ENCODE measurements at places on chromosomes 3 and 15.

DNA sequence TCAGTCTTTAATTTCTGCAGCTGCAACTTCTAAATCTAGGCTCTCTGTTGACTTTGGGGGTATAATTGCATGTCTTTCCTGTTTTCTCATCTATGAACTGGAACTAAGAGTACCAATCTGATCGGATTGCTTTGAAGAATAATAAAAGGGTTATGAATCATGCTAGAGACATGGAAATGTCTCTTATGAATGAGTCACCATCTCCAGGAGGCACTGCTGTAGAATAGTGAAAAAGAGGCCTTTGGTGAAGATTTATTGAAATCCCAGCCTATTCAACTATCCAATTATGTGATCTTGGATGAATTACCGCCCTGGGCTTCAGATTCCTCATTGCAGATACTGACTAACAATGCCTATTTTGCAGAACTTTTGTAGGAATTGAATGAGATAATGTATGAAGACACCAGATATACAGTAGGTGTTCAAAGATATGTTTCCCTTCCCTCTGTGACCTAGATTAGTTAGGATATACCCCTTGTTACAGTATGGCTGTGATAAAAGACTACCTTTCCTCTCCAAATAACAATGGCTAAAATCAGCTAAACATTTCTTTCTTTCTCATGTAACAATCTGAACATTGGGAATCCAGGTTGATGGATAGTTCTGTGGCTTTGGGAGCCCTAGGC lies 11.5 kb upstream of the CMTM8 start:
- no peak for DNase-seq

- no peak for DNase-seq
These were observed 3.9 kb upstream of the VILL start for GRCh38 chr3:37986479-37987314.

DNA sequence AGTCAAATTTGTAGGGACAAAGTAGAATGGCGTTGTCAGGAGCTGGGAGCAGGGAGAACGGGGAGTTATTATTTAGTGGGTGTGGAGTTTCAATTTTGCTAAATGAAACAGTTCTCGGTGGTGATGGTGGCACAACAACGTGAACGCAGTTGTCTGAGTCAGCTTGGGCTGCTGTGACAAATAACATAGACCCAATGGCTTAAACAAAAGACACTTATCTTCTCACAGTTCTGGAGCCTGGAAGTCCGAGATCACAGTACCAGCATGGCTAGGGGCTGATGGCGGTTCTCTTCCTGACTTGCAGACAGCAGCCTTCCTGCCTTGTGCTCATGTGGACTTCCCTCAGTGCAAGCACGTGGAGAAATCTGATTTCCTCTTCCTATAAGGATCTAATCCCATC lies 90.2 kb downstream of the CHSY1 start:
- no peak for DNase-seq

DNA sequence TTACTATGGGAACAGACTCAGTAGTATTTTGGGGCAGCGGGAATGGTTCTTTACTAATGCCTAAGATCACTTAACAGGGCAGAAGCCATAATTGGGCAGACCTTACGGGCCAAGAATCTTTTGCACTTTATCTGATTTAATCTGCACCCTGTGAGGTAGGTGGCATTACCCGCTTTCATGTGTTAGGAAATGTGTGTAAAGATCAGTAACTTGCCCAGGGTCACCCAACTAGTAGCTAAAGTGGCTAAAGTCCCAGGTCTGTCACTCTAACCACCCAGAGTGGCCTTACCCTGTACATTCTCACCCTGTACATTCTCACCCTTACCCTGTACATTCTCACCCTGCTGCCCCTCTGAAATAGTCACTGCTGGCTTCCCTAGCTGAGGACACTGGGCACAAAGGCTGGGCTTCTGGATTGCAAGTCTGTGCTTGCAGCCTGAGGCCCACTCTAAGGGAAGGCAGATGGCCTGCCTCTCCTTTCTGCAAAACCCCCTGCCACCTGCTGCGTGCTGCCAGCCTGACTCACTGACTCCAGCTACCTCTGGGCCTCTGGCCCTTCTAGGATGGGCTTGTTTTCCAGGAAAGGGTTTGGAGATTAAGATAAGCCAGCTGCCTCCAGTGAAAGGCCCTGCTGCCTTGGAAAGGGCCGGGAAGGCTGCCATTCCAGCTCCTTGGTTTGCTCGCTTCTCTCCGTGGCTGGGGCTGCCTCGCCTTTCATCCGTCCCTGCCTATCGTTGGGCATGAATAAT lies 37.5 kb upstream of the MYZAP start:
- no peak for DNase-seq

DNA sequence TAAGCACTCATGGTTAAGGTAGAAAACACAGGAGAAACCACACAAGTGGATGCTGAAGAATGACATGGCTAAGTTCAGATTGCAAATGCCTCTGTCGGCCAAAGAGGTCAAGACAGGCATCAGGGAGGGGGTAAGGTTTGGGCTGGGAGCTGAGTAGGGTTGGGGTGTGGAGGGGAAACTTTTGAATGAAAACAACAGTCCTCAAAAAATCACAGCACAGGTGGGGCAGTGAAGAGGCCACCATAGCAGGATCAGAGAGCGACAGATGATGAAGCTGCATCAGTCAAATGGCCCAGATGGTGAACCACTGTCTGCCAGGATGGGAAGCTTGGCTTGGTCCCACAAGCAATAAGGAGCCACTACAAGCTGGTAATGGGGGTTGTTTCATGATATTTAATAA lies 74.9 kb downstream of the ADCY5 start:
- no peak for DNase-seq

DNA sequence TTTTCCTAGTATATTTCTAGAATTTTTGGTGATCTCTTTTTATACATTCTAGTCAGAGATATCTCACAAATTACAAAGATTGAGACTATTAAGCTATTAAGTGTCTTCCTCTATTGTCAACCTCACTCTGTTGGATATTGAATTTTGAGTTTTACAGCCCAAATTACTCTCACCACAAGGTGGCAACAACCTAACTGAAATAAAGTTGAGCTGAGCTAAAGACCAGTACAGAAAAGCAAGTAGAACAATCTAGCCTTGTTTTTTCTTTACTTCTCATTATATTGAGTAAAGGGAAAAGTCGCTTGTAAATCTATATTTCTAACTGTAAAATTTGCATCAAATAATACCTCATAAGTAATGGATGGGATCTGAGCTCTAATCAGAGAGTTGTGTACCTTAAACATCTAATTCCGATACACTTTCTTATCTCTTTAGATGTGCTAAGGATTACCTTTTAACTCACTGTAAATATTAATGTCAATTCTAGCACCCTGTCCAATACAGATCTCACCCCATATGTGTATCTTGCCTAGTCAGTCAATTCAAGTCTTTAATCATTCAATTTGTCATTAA lies 13.6 kb upstream of the COMMD2 start:
- no peak for DNase-seq

DNA sequence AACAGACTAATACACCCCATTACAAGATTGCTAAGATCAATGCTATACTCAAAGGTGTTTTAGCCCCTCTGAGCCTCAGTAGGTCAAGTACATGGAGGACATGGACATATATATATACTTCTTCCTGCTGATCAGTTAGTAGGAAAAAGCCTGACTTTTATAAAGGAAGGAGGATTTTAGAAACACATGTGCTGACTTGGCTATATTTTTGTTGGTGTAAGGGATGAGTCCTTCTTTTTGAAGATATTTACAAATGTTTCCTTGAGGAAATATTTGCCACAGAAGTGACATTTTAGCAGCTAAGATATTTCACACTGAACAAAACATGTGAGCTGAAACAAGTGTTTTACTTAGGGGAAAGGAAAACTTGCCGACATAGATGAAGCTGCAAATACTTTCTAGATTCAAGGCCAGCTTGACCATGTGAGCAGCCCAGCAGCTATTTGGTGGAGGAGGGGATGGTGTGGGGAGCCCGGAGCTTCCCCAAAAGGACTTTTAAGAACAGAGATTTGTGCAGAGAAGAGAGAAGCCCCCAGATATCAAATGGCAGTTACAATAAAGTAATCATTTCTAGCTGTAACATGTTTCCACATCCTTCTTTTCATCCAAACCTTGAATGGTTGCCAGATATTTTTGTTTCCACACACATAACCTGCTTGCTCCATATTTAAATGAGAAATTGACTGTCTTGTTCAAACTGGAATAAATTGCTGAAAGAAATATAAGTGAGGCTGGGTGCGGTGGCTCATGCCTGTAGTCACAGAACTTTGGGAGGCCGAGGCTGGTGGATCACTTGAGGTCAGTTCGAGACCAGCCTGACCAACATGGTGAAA lies 111.7 kb upstream of the NR2F2 start:
- no peak for DNase-seq

DNA sequence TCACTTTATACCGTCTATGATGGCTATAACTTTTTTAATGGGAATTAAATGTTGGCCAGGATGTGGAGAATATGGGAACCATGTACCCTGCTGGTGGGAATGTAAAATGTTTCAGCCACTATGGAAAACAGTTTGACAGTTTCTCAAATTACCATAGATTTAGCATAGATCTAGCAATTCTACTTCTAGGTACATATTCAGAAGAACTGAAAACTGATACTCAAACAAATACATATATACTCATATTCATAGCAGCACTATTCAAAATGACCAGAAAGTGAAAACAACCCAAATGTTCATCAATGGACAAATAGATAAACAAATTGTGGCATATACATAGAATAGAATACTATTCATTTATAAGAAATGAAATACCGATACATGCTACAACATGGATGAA lies 539.4 kb downstream of the IGSF11 start:
- no peak for DNase-seq

- no peak for DNase-seq
These were observed 25.2 kb downstream of the EOMES start for GRCh38 chr3:27696906-27697305.

DNA sequence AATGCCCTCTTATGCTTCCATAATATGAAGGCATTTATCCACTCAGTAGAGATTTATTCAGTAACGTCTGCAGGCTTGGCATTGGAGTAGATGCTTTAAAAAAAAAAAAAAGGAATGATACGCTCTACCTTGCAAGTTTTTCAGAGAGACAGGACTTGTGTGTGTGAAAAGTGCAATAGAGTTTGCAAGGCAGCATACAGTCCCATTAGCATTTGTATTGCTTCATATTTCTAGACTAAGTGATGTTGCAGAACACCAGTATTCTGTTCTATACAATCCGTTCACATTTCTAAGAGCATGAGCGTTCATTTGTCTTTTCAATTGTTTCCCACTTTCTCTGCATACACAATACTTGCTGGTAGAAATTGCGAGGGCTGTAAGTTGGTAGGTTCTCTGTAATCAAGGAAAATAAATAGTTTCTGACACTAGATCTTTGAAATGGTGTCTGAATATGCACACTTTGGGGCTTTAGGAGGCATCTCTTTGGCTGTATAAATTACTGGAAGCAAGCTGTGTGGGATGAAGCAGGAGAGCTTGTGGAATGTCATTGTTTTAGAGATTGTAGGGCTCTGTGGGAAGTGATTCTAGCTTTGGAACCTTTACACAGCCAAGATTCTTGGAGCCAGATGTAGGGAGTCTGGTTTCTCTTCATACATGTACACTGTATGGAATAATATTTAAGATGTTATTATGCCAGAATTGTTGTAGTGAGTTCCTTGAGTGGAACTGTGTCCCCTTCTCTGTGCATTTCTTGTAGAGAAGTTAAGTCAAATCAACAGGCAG lies 262.7 kb downstream of the FEZF2 start:
- DNase-seq: no peak

DNA sequence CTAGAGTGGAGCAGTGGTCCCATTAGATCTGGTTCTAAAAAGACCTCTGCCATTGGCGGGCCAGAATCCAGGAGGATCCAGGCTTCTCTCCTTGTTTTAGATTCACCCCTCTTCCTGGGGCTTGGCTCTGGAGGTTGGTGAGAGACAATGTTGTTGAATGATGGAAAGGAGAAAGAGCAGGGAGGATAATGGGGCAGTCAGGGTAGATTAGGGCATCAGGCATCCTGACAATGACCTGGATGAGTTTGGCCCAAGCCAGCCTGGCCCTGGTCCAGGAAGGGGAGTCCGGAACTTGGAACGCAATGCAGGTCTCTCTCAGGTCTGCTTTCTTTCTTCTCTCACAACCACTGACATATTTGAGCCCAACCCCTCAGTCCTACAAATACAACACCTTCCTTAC lies 260.1 kb upstream of the RASGRP1 start:
- no peak for DNase-seq

DNA sequence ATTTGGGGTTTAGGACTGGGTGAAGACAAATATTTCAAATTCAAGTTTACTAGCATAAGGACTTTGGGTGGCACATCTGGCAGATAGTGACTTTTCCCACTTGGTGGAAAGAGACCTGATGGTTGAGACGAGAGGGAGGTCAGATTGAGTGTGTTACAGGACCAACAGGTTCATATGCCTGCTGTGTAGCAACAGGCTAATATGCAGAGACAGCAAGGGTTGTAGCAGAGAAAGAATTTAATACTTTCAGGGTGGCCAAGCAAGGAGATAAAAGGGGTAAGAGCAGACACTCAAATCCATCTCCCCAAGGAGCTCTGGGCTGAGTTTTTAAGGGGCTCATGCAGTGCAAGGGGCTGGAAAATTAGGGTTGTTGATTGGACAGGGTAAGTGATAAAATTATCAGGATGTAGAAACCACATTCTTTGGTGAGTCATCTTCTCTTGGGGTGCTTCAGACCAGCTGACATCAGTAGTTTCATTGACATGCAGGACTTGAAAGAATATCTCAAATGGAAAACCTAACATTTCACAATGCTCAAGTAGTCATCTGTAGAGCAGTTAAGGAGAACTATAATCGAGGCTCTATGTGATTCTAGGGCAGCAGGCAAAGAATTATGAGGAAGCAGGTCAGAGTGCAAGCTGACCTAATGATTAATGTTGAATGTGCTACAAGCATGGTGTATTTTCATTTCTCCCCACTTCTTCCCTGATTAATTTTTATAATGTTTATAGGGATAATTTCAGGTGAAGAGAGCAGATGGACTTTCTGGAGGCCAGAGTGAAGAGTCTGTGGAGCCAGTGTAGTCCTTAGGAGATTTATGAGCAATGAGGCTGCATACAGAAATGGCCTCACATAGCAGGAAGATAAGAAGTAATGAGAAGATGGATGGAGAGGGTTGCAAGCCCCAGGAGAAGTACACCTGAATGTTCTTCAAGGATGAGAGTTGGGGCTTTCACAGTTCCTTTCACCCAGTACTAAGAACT lies 13.7 kb downstream of the FOXB1 start:
- DNase-seq: no peak

DNA sequence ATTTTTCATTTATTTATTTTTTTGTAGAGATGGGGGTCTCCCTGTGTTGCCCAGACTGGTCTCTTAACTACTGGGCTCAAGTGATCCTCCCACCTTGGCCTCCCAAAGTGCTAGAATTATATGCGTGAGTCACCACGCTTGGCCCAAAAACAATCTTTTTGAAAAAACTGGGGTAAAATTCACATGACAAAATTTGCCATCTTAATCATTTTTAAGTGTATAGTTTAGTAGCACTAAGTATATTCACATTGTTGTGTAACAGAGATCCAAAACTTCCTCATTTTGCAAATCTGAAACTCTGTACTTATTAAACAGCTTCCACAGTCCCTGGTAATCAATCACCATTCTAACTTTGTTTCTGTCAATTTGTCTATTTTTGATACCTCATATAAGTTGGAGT lies 5.2 kb downstream of the SNX1 start:
- DNase-seq: no peak

- DNase-seq: no peak
These were observed 625.7 kb upstream of the LMCD1 start for GRCh38 chr3:7875925-7876324.

Data from hypothalamus (tissue), 51 donors.